ENCODE measurements at places on chromosomes 11 and 22. TPM values are rescaled to one million over a fixed set of nuclear protein-coding genes. Genes with fewer than 3 reads are reported as not detected.

Gene JAML
- 1.2 TPM for total RNA-seq

Gene OR52H1
- not detected for total RNA-seq

Gene OTOG
- total RNA-seq, result not detected

Gene PAMR1
- total RNA-seq, result 0.32 TPM

Gene CREB3L1
- total RNA-seq, result 0.32 TPM

Gene C22orf42
- not detected for total RNA-seq

Gene KCNJ4
- not detected for total RNA-seq
